Thymus (tissue), 14 donors: ENCODE measurements at places on chromosomes 12 and 14.

- H3K27me3 ChIP-seq, result no peaks in the 10 kb centered on the region
- no peaks in the 10 kb centered on the region for H3K36me3 ChIP-seq
- no peak for DNase-seq
- H3K4me3 ChIP-seq, result no peak overlapping the region
Observed at GRCh38 chr14:94584591-94585280, 3.5 kb downstream of the SERPINA5 start.

GRCh38 chr14:65847075-65847847, 434.7 kb downstream of the FUT8 start:
- peak overlapping the region; percentile 77 for H3K27ac ChIP-seq
- peak; percentile 93 for DNase-seq
- no peaks in the 10 kb centered on the region for H3K27me3 ChIP-seq
- no peaks in the 10 kb centered on the region for H3K36me3 ChIP-seq
- H3K4me3 ChIP-seq, result no peak overlapping the region

DNA sequence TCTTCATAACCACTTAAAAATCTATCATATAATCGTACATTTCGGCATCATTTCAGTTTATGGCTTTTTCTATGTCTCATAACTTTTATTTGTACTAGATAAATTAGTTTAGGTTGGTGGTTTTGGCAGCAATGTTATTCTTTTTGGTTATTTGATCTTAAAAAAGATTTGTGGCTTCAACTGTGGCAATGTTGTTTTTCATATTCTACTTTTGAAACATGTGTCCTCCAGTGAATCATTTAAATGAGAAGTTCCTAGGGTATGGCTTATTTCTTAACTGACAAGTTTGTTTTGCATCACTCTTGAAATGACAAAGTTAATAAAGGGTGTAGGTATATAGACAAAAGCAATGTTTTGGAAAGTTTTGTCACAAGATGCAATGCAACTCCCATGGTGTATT, 11.1 kb upstream of the KITLG start:
- no peak for DNase-seq
- H3K4me3 ChIP-seq, result no peak overlapping the region
- H3K27ac ChIP-seq, result no peak overlapping the region
- H3K27me3 ChIP-seq, result no peaks in the 10 kb centered on the region

- H3K27ac ChIP-seq, result no peak overlapping the region
- H3K4me1 ChIP-seq, result no peaks in the 10 kb centered on the region
- no peak overlapping the region for H3K4me3 ChIP-seq
- DNase-seq, result no peak
Observed at GRCh38 chr14:97361181-97361580, 564.0 kb downstream of the VRK1 start.

DNA sequence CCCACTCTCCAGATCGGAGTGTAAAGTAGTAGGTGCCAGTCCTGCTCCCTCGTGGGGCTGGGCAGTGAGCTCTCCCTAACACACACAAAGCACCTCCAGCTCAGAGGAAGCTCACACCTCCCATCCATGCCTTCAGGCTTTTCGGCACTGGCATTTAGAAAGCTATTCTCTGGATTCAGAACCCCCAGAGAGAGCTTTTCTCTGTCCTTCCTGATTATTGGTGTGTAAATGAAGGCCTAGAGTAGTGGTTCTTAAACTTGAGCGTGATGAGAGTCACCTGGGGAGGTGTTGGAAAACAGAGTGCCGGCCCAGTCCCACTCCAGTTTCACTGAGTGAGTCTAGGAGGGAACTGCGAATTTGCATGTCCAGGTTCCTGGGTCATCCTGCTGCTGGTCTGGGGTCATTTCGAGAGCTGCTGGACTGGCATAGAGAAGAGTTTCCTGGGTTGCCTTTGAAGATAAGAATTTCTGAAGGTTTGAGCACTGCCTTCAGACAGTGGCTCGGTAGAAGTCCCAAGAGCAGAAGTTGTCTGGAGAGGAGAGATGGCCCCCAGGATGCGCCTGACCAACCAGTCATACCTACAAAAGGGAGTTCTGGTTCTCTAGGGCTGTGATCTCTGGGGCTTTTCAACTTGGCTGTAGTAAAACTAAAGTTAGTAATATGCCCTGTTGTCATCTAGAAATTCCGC, 15.1 kb downstream of the CD9 start:
- no peaks in the 10 kb centered on the region for H3K27me3 ChIP-seq
- peaks cover 86% of the 10 kb centered on the region for H3K4me1 ChIP-seq
- no peak overlapping the region for H3K4me3 ChIP-seq
- H3K27ac ChIP-seq, result peak overlapping the region; percentile 47
- H3K36me3 ChIP-seq, result no peaks in the 10 kb centered on the region

DNA sequence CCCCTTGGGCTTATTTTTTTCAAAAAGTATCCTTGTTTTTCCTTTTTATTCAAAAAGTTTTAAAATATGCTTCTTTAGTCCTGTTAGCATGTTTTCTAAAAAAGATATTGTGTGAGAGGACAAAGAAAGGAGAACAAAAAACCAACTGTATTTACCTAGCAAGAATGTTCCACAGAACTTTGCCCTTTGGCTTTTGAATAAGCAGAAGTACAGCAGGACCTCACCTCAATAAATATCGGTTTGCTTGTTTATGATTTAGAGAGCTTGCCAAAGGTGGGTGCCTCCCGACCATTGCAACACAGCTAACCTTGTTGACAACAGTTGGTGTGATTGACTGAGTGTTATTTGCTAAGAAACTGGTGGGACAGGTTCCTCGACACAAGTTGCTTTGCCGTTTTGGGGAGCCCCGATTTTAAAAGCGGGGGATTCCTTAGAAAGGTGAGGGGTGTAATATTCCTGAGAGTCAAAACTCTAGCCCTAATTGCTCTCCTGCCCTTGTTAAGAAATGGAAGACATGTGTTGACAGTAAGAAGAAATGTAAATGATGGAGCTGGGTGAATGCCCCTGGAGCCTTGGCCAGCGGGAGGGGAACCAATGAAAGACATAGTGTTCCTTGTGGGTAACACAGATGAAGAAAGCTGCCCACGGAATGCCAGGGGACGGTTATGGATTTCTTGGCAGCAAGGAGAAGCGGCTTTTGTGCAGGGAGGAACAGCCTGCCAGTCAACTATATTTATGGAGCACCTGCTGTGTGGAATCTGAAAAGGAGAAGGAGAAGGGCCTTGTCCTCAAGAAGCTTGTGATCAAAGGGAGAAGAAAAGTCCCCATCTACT, 13.7 kb downstream of the MYBPC1 start:
- H3K27ac ChIP-seq, result no peak overlapping the region
- H3K4me1 ChIP-seq, result no peaks in the 10 kb centered on the region
- H3K4me3 ChIP-seq, result no peak overlapping the region

- no peak for DNase-seq
- peaks cover 13% of the 10 kb centered on the region for H3K4me1 ChIP-seq
- H3K27me3 ChIP-seq, result no peaks in the 10 kb centered on the region
- no peak overlapping the region for H3K27ac ChIP-seq
- no peak overlapping the region for H3K4me3 ChIP-seq
Observed at GRCh38 chr12:117118838-117119591, 19.8 kb upstream of the TESC start.

DNA sequence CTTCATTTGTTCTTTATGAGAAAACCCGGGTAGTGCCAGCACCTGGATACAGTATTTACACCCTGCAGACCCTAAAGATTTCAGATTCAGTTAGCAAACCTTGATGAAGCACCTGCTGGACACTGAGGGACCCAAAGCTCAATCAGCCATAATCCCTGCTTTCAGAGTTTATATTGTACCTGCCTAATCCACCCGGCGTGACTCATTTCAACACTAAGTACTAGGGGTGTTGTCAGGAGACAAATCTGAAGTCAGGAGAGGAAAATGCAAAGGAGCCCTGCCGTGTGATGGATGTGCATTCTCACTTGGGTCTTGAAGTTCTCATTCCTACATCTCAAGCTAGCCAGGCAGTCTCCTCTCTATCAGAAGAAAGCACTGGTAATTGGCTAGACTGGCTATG, 176.7 kb upstream of the BCL2L14 start:
- no peaks in the 10 kb centered on the region for H3K27me3 ChIP-seq
- H3K4me3 ChIP-seq, result no peak overlapping the region
- peaks cover 59% of the 10 kb centered on the region for H3K4me1 ChIP-seq
- H3K27ac ChIP-seq, result peak overlapping the region; percentile 80
- H3K36me3 ChIP-seq, result peaks cover 52% of the 10 kb centered on the region

- no peak overlapping the region for H3K4me3 ChIP-seq
- H3K27me3 ChIP-seq, result no peaks in the 10 kb centered on the region
- no peak for DNase-seq
- no peaks in the 10 kb centered on the region for H3K4me1 ChIP-seq
- H3K27ac ChIP-seq, result no peak overlapping the region
Observed at GRCh38 chr12:17030338-17030737, 424.4 kb upstream of the LMO3 start.

GRCh38 chr14:85054178-85054577, 475.8 kb upstream of the FLRT2 start:
- no peaks in the 10 kb centered on the region for H3K27me3 ChIP-seq
- DNase-seq, result no peak
- H3K4me3 ChIP-seq, result no peak overlapping the region
- H3K36me3 ChIP-seq, result no peaks in the 10 kb centered on the region
- H3K4me1 ChIP-seq, result no peaks in the 10 kb centered on the region

- H3K27ac ChIP-seq, result no peak overlapping the region
- no peaks in the 10 kb centered on the region for H3K36me3 ChIP-seq
- no peak overlapping the region for H3K4me3 ChIP-seq
- DNase-seq, result no peak
- no peaks in the 10 kb centered on the region for H3K27me3 ChIP-seq
Observed at GRCh38 chr12:84247931-84248330, 664.7 kb downstream of the SLC6A15 start.

DNA sequence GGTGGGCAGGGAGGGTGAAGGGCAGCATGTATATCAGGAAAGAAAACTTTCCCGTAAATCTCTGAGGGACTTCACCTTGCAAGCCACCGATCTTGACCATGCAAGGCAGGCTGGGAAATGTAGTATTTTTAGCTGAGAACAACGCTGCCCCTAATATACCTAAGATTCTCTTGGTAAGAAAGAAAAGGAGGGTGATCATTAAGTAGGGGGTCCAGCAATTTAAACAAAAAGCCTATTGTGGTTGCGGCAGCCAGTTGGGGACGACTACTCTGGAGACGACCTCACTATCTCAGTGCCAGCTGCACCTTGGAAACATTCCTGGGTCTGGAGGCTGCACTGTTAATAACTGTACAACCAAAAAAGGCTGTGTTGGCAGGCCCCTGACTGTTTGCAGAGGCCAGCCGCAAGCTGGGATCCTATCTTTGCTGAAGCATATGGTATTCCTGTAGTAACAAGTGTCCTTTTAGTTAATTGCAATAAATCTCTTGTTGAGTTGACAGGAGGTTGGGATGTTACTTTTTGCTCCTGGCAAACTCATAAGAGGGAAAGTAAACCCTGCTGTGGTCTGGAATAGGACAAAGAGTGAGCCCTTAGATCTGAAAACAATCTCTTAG, 6.4 kb downstream of the APOLD1 start:
- H3K36me3 ChIP-seq, result no peaks in the 10 kb centered on the region
- peaks cover 18% of the 10 kb centered on the region for H3K4me1 ChIP-seq
- no peak overlapping the region for H3K27ac ChIP-seq
- no peak overlapping the region for H3K4me3 ChIP-seq
- DNase-seq, result no peak

GRCh38 chr12:6698352-6699046, 2.1 kb downstream of the PIANP start:
- peaks cover 6% of the 10 kb centered on the region for H3K4me1 ChIP-seq
- H3K36me3 ChIP-seq, result no peaks in the 10 kb centered on the region
- H3K27ac ChIP-seq, result no peak overlapping the region
- no peak for DNase-seq
- no peak overlapping the region for H3K4me3 ChIP-seq

- peak overlapping the region; percentile 57 for H3K27ac ChIP-seq
- no peak for DNase-seq
- peaks cover 3% of the 10 kb centered on the region for H3K36me3 ChIP-seq
- H3K27me3 ChIP-seq, result no peaks in the 10 kb centered on the region
- peaks cover 10% of the 10 kb centered on the region for H3K4me1 ChIP-seq
- H3K4me3 ChIP-seq, result no peak overlapping the region
Observed at GRCh38 chr12:124774054-124774461, 89.6 kb downstream of the SCARB1 start.

DNA sequence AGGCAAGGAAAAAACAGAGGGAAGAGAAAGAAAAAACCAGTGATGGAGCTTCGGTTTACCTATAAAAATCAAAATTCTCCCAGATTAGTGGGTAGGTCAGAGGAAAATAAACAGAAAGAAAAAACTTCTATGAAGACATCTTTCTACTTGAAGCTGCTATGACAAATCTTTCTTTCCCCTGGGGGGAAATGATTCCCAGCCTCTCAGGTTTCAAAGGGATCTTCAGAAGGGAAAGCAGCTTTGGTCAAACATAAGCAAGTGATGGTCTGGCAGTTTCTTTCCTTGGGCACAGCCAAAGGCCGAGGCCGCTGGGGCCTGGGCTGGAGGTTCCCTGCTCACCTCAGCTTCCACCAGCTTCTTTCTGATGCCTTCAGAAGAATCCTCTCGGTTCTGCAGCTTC, 104.5 kb downstream of the PRKAB1 start:
- H3K36me3 ChIP-seq, result peaks cover 39% of the 10 kb centered on the region
- DNase-seq, result no peak
- no peaks in the 10 kb centered on the region for H3K4me1 ChIP-seq
- no peak overlapping the region for H3K27ac ChIP-seq

DNA sequence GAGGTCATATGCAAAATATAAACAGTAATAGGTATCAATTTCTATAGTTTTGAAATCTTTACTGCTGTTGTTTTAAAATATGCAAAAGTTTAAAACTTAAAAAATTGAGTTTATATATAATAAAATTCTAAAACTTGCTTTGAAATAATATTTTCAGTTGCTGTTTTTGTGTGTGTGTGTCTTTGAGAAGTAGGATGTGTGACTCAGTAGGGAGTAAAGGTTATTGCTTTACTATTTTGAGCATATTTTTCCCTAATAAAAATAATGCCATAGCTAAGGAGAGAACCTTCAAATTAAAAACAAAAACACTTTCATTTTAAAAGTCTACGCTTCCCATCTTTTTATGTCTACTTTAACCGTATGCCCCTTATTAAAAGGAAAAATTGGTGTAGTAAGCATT, 238.1 kb downstream of the FBXL14 start:
- H3K4me3 ChIP-seq, result no peak overlapping the region
- H3K36me3 ChIP-seq, result no peaks in the 10 kb centered on the region
- no peaks in the 10 kb centered on the region for H3K27me3 ChIP-seq

GRCh38 chr12:53972722-53973235, at the start of gene HOXC11:
Gene HOXC11, plus strand, starts transcription at chr12:53973126. Its CDS starts 116 bp downstream, at chr12:53973242.
- H3K27ac ChIP-seq, result no peak within 1 kb of the TSS
- no peaks in the 10 kb centered on the region for H3K36me3 ChIP-seq
- H3K4me1 ChIP-seq, result no peaks in the 10 kb centered on the region
- no peak within 1 kb of the TSS for H3K4me3 ChIP-seq
- no peak for DNase-seq

GRCh38 chr12:51403681-51404136, 12.5 kb upstream of the GALNT6 start:
- H3K27me3 ChIP-seq, result no peaks in the 10 kb centered on the region
- DNase-seq, result no peak

- no peak for DNase-seq
- H3K27me3 ChIP-seq, result no peaks in the 10 kb centered on the region
- H3K27ac ChIP-seq, result no peak overlapping the region
- H3K4me3 ChIP-seq, result no peak overlapping the region
- H3K36me3 ChIP-seq, result no peaks in the 10 kb centered on the region
- no peaks in the 10 kb centered on the region for H3K4me1 ChIP-seq
Observed at GRCh38 chr14:104442107-104442551, 137.4 kb upstream of the C14orf180 start.

GRCh38 chr14:65299826-65300225, 112.7 kb upstream of the FUT8 start:
- no peak for DNase-seq
- H3K27ac ChIP-seq, result peak overlapping the region; percentile 26
- no peak overlapping the region for H3K4me3 ChIP-seq
- H3K4me1 ChIP-seq, result peaks cover 12% of the 10 kb centered on the region
- H3K27me3 ChIP-seq, result no peaks in the 10 kb centered on the region

- H3K27ac ChIP-seq, result no peak overlapping the region
- H3K36me3 ChIP-seq, result no peaks in the 10 kb centered on the region
- H3K4me1 ChIP-seq, result no peaks in the 10 kb centered on the region
- H3K27me3 ChIP-seq, result no peaks in the 10 kb centered on the region
Observed at GRCh38 chr12:58090685-58091084, 149.3 kb downstream of the ATP23 start.
